ENCODE measurements at places on chromosomes 7 and 10. TPM values are rescaled to one million over a fixed set of nuclear protein-coding genes. Genes with fewer than 3 reads are reported as not detected.
A peak's percentile ranks its signal among the peaks of the same experiment; 100 is the strongest.

CHN2 gene
- 0.70 TPM for total RNA-seq

ECHS1 gene
- total RNA-seq, result 44.5 TPM

DNAH11 gene
- total RNA-seq, result 0.45 TPM

IRF5 gene
- 43.4 TPM for total RNA-seq

COL26A1 gene
- not detected for total RNA-seq

- no peak for DNase-seq
- no peak overlapping the region for H3K4me3 ChIP-seq
- H3K27ac ChIP-seq, result no peak overlapping the region
- no peaks in the 10 kb centered on the region for H3K4me1 ChIP-seq
- H3K27me3 ChIP-seq, result no peaks in the 10 kb centered on the region
These were observed 64.6 kb downstream of the TFEC start for GRCh38 chr7:115965796-115966475.

DNA sequence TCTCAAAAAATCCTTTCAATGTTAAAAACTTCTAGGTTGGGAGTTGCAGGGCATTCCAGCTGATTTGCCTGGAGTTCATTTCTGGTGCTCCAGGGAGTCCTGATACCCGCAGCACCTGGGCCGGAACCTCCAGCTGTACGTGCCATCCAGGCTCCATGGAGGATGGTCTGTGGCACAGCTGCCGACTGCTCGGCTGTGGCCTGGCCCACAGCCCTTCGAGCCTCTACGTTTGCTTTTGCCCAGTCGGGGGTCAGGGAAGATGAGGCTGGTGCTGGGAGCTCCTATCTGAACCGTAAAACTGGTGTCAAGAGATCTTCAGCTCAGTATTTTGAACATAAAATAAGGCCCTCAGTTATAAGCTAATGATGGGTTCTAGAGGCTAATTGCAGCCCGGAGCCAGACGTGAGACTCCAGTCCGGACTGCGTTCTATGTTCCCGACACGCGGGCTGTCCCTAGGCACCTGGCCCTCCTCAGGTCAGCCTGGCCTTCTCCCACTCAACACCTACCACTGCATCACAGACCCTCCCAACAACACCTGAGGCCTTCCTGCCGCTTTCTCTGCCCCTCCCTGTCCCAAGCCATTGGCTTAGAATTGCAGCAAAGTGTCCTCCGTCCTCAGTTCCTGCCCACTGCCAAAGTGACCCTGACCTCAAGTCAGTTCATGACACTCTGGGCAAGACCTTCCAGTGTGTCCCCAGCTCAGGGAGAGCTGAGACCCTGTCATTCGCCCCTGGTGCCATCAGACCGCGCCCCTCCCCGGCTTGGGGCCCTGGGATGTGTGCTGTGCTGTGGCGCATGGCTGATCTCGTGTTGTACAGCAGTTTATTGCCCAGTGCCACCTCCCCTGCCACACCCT, 64.2 kb upstream of the DNAJB6 start:
- H3K4me3 ChIP-seq, result no peak overlapping the region
- peaks cover 12% of the 10 kb centered on the region for H3K36me3 ChIP-seq
- peaks cover 46% of the 10 kb centered on the region for H3K4me1 ChIP-seq
- H3K27me3 ChIP-seq, result no peaks in the 10 kb centered on the region
- no peak for DNase-seq

DNA sequence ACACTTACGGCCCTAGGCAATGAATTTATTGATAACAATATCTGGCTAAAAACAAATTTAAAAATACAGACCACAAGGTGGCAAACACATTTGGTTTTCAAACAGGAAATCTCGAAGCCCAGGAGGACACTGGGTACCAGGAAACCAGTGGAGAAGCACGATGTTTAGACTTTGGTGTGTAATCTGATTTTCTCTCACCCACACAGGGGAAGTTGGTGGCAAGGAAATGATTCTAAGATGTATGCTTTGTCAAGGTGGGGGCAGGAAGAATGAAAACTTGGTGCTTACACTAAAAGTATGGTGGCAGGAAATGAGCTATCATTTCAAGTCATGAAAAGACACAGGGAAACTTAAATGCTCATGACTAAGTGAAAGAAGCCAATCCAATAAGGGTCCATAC, 113.2 kb upstream of the ANKRD1 start:
- peak overlapping the region; percentile 66 for H3K4me3 ChIP-seq
- peaks cover 5% of the 10 kb centered on the region for H3K36me3 ChIP-seq
- no peak for DNase-seq
- peaks cover 14% of the 10 kb centered on the region for H3K4me1 ChIP-seq
- peaks cover 6% of the 10 kb centered on the region for H3K27me3 ChIP-seq

DNA sequence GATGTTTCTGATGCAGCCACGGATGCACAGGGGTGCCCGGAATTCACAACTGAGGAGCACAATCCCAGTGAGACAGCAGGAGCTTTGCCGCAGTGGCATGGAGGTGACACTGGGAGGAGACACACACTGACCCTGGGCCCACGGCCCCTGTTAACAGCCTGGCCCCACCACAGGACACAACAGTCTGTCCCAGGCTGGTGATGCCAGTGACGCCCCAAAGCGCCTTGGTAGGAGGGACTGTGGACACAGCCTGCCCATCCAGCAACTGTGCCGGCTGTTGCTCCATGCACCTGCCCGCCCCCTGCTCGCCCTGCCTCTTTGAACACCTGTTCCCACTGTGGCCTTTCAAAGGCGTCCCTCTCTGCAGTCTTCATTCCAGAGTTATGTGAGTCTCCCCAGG, 49.8 kb downstream of the KLF6 start:
- no peaks in the 10 kb centered on the region for H3K36me3 ChIP-seq
- no peak overlapping the region for H3K4me3 ChIP-seq
- H3K4me1 ChIP-seq, result peaks cover 26% of the 10 kb centered on the region
- no peak for DNase-seq
- H3K27ac ChIP-seq, result peak overlapping the region; percentile 5

DNA sequence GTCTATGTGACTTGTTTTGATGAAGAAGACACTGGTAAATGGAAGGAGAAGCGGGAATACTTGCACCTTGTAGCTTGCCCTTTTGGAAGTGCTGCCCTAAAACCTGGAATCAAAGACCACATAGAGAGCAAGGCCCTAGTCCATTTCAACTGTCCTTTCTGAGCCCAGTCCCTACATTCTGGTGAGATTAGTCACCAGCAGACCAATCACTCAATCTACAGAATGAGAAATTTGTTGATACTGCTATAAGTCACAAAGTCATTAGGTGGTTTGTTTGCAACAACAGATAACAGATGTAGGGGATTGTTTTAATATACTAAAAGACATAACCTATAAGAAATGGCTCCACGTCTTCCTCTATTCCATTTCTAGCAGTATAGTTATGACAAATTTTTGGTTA, 33.6 kb downstream of the WASL start:
- no peak for DNase-seq
- no peaks in the 10 kb centered on the region for H3K36me3 ChIP-seq
- no peak overlapping the region for H3K27ac ChIP-seq
- no peak overlapping the region for H3K4me3 ChIP-seq
- H3K4me1 ChIP-seq, result peaks cover 41% of the 10 kb centered on the region

DNA sequence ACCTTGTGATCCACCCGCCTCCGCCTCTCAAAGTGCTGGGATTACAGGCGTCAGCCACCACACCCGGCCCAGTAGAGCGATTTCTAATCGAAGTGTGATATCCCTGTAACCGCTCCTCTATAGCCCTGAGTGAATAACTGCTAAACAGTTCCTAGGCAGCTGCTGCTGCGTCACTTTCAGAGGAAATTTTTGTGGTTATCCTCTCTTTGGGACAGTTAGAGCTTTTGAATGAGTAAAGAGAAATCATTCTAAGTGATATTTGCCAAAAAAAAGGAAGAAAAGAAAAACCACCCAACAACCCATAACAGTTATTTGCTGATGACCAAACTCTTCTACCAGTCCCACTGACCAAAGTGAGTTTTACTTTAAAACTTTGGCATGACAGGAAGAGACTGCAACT, 59.9 kb downstream of the MKX start:
- no peaks in the 10 kb centered on the region for H3K36me3 ChIP-seq
- H3K4me3 ChIP-seq, result no peak overlapping the region
- no peak overlapping the region for H3K27ac ChIP-seq
- no peak for DNase-seq
- no peaks in the 10 kb centered on the region for H3K4me1 ChIP-seq

DNA sequence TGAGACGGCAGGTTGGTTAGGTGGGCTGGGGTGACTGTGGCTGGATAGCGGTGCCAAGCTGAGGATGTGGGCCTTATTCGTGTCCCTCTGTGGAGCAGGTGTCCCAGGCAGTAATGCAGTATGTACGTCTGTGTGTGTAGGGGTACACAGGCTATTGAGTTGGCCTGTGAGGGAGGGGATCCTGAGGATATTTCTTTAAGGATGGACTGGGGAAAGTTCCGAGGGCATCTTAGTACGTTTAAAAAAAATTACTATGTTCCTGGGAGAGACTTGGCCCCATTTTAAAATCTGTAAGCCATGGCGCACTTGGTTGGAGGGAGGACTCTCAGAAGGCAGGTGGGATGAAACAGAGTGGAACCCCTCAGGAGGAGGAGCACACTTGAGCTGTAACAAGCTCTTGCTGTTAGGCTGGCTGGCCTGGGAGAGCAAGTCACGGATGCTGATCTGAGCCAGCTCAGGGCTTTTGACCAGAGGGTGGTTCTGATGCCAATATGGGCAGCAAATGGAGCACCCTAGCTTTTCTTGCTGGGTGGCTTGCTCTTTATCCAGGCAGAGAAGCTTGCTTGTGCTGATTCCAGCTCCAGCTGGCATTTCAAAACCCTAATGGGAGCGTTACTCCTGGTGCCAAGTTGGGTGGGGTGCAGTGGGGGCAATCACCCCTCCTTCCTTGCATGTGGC, 765 bp downstream of the WBP1L start:
- peaks cover 29% of the 10 kb centered on the region for H3K4me1 ChIP-seq
- no peak for DNase-seq
- peaks cover 11% of the 10 kb centered on the region for H3K36me3 ChIP-seq
- H3K27ac ChIP-seq, result peak overlapping the region; percentile 89
- no peaks in the 10 kb centered on the region for H3K27me3 ChIP-seq
- H3K4me3 ChIP-seq, result peak overlapping the region; percentile 93

GRCh38 chr10:127903789-127904188, 3.1 kb upstream of the PTPRE start:
- H3K4me1 ChIP-seq, result peaks cover 7% of the 10 kb centered on the region
- no peak overlapping the region for H3K27ac ChIP-seq
- H3K4me3 ChIP-seq, result no peak overlapping the region
- no peaks in the 10 kb centered on the region for H3K36me3 ChIP-seq
- no peak for DNase-seq
- peaks cover 40% of the 10 kb centered on the region for H3K27me3 ChIP-seq

- H3K36me3 ChIP-seq, result no peaks in the 10 kb centered on the region
- no peak for DNase-seq
- peak overlapping the region; percentile 98 for H3K27ac ChIP-seq
- H3K27me3 ChIP-seq, result peaks cover 9% of the 10 kb centered on the region
These were observed 171.4 kb upstream of the HABP2 start for GRCh38 chr10:113381416-113381815.

DNA sequence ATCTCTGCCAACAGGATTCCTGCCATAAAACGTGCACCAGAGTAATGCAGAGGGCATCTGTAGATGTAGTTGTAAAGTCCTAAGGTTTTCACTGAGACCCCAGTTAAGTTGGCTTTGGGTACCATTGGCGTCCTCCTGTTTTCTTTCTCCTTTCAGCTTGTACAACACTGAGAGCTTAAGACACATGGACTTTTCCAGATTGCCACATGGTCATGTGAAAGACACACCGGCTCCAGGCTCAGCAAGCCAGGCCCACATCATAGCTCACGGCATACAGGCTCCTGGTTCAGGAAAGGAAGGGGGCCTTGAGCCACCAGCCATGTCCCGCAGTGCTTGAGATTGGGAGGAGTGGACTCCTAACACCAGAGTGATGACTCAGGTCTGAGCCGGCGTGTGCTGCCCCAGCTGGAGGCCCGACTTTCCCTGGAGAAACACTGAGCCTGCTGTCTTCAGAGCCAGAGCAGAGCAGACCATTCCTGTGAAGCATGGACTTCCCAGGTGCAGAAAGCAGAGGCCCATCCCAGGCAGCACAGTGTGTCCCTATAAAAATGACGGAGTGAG, 252.7 kb downstream of the PRPF18 start:
- no peaks in the 10 kb centered on the region for H3K4me1 ChIP-seq
- DNase-seq, result no peak

DNA sequence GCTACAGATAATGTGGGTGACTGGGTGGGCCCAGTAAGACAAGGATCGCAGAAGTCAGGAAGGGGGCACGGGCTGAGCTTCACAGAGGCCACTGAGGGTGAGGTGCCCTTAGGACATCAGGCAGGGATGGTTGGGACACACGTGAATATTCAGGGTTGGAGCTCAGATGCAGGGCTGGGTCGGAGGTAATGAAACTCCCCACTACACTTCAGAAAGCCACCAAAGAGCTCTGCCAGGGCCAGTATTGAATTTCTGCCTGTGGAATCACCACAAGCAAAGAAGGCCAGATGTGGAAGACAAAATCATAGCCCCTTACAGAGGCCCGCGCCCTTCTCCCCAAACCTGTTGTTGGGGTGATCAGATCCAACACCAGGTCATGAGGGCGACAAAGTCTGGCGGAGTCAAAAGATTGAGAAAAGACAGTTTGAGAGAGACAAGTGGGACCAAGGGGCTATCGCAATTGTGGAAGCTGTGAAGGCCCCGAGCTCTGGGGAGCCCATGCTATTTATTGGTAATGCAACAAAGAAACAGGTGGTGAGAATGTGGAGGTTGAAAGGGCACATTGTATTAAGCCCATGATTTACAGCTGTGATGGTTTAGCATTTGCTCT, 42.4 kb downstream of the STRA8 start:
- no peaks in the 10 kb centered on the region for H3K4me1 ChIP-seq
- no peak for DNase-seq
- H3K36me3 ChIP-seq, result no peaks in the 10 kb centered on the region
- H3K4me3 ChIP-seq, result no peak overlapping the region
- no peak overlapping the region for H3K27ac ChIP-seq

GRCh38 chr7:36795451-36796021, 71.2 kb upstream of the AOAH start:
- no peaks in the 10 kb centered on the region for H3K27me3 ChIP-seq

GRCh38 chr10:114914560-114914959, 23.4 kb upstream of the TRUB1 start:
- H3K27me3 ChIP-seq, result peaks cover 6% of the 10 kb centered on the region
- H3K27ac ChIP-seq, result no peak overlapping the region
- H3K4me1 ChIP-seq, result no peaks in the 10 kb centered on the region
